Liver (tissue), 10 donors: ENCODE measurements at places on chromosomes 7 and 10. TPM values are rescaled to one million over a fixed set of nuclear protein-coding genes. Genes with fewer than 3 reads are reported as not detected.
A peak's percentile ranks its signal among the peaks of the same experiment; 100 is the strongest.

Gene PRPS1L1
- not detected for total RNA-seq

GRCh38 chr7:117048882-117049281, 95.6 kb downstream of the ST7 start:
- H3K27me3 ChIP-seq = no peaks in the 10 kb centered on the region
- H3K4me3 ChIP-seq = no peak overlapping the region
- H3K27ac ChIP-seq = no peak overlapping the region
- H3K36me3 ChIP-seq = no peaks in the 10 kb centered on the region
- peaks cover 4% of the 10 kb centered on the region for H3K4me1 ChIP-seq
- DNase-seq = no peak

Gene WEE2
- not detected for total RNA-seq

DNA sequence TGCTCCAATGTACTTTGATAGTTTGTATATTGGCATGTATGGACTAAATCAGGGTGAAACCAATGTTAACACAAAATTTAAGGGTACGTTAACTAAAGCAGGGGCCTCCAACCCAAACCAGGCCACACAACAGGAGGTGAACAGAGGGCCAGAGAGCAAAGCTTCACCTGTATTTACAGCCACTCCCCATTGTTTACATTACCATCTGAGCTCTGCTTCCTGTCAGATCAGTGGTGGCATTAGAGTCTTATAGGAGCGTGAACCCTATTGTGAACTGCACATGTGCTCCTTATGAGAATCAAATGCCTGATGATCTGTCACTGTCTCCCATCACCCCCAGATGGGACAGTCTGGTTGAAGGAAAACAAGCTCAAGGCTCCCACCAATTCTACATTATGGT, 62.0 kb upstream of the SCIN start:
- H3K27ac ChIP-seq = no peak overlapping the region
- no peaks in the 10 kb centered on the region for H3K36me3 ChIP-seq
- no peak for DNase-seq
- no peaks in the 10 kb centered on the region for H3K4me1 ChIP-seq

GRCh38 chr7:106057962-106058927, 53.9 kb downstream of the SYPL1 start:
- H3K27ac ChIP-seq = no peak overlapping the region
- no peak for DNase-seq
- H3K36me3 ChIP-seq = no peaks in the 10 kb centered on the region
- H3K4me1 ChIP-seq = no peaks in the 10 kb centered on the region
- no peak overlapping the region for H3K4me3 ChIP-seq

DNA sequence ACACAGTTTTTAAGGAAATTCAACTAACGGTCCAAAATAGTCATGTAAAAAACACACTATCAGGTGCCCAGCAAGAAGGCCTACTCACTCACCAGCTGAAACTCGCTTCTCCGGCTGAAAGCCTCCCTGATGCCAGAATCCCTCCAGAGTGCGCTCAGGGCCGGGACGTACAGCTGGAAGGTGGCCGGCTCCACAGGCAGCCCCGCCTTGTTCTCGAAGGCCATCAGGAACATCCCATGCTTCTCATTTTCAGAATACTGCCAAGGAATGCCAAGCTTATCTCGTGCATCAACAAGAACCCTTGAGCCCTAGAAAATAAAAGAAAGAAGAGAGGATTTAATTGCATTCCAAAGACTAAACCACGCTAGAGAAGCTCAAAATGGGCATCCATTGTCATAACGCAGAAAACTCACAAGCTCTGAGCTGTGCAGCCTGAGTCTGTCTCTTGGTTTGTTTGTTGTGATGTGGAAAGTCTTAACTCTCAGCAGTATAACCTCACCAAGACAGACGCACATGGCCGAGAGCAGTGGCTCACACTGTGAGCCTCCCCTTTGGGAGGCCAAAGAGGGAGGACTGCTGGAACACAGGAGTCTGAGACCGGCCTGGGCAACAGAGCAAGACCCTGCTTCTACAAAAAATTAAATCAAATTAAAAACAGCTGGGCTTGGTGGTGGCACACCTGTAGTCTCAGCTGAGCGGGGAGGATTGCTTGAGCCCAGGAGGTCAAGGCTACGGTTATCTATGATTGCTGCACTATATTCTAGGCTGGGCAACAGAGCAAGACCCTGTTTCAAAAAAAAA, 49.1 kb downstream of the GNA12 start:
- no peaks in the 10 kb centered on the region for H3K4me1 ChIP-seq
- DNase-seq = no peak
- H3K27me3 ChIP-seq = no peaks in the 10 kb centered on the region
- peaks cover 16% of the 10 kb centered on the region for H3K36me3 ChIP-seq

Gene GRID2IP
- total RNA-seq = 0.05 TPM

DNA sequence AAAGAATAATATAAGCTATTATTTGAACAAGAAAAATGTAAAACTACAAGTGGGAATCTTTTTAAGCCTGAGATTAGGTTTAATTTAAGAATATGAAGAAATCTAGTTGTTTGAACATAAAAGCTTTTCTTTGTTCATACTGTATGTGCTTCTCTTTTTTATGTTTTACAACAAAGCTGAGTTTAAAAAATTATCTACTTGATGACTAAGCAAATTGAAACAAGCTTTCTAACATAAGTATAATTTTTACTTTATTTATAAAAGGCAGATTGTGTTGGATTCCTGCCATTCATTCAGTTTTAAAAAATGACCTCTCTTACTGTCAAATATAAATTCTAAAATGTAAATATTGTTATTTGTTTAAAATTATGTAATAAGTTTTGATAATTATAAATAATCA, 958.2 kb downstream of the DNAJB9 start:
- no peak overlapping the region for H3K27ac ChIP-seq
- H3K27me3 ChIP-seq = no peaks in the 10 kb centered on the region
- no peaks in the 10 kb centered on the region for H3K36me3 ChIP-seq
- DNase-seq = no peak

GRCh38 chr10:36494371-36494770, 631.0 kb upstream of the ANKRD30A start:
- no peaks in the 10 kb centered on the region for H3K4me1 ChIP-seq
- H3K27ac ChIP-seq = no peak overlapping the region
- no peaks in the 10 kb centered on the region for H3K36me3 ChIP-seq
- H3K4me3 ChIP-seq = no peak overlapping the region

GRCh38 chr7:13802651-13803050, 186.8 kb downstream of the ETV1 start:
- no peaks in the 10 kb centered on the region for H3K27me3 ChIP-seq
- H3K36me3 ChIP-seq = no peaks in the 10 kb centered on the region
- H3K27ac ChIP-seq = no peak overlapping the region
- no peak overlapping the region for H3K4me3 ChIP-seq

- peak; percentile 52 for DNase-seq
- no peaks in the 10 kb centered on the region for H3K27me3 ChIP-seq
- peaks cover 10% of the 10 kb centered on the region for H3K36me3 ChIP-seq
- H3K27ac ChIP-seq = peak overlapping the region; percentile 25
Measured at GRCh38 chr10:89217057-89217990, 10.2 kb upstream of the CH25H start.

Gene STAG3
- total RNA-seq = 1.1 TPM

Gene ZNF425
- total RNA-seq = 0.84 TPM

GRCh38 chr10:119616882-119617570, 20.3 kb upstream of the TIAL1 start:
- H3K4me3 ChIP-seq = no peak overlapping the region
- H3K4me1 ChIP-seq = no peaks in the 10 kb centered on the region
- no peaks in the 10 kb centered on the region for H3K27me3 ChIP-seq
- H3K36me3 ChIP-seq = no peaks in the 10 kb centered on the region
- H3K27ac ChIP-seq = no peak overlapping the region
- no peak for DNase-seq

Gene CCDC7
- 3.3 TPM for total RNA-seq

GRCh38 chr10:133326745-133327650, 9.7 kb downstream of the CALY start:
- H3K27me3 ChIP-seq = peaks cover 17% of the 10 kb centered on the region
- H3K4me1 ChIP-seq = peaks cover 22% of the 10 kb centered on the region
- H3K36me3 ChIP-seq = no peaks in the 10 kb centered on the region
- no peak overlapping the region for H3K4me3 ChIP-seq
- no peak for DNase-seq
- H3K27ac ChIP-seq = no peak overlapping the region

- no peaks in the 10 kb centered on the region for H3K36me3 ChIP-seq
- DNase-seq = no peak
- H3K27me3 ChIP-seq = no peaks in the 10 kb centered on the region
- peaks cover 21% of the 10 kb centered on the region for H3K4me1 ChIP-seq
- no peak overlapping the region for H3K4me3 ChIP-seq
Measured at GRCh38 chr7:151825721-151826120, 51.2 kb downstream of the PRKAG2 start.

Gene COL13A1
- total RNA-seq = 0.17 TPM

DNA sequence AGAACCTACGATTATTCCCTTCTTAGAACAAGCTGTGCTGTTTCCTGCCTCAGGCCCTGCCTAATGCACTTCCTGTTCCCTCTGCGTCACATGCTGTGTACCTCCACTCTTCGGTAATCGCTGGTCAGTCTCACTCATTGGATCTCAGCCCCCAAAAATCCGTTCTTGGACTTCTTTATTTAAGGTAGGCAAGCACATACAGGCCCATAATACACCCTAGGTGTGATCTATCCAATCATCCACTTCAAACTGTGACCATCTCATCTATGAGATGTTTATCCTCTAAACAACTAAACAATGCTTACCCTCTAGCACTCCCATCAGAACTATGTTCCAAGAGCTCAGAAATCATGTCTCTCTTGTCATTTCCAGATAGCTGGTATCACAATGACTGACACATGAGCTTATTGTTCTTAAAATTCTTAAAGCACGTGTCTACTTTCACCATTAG, 83.9 kb downstream of the CADPS2 start:
- no peak overlapping the region for H3K27ac ChIP-seq
- no peak for DNase-seq
- H3K27me3 ChIP-seq = no peaks in the 10 kb centered on the region
- no peak overlapping the region for H3K4me3 ChIP-seq
- H3K36me3 ChIP-seq = no peaks in the 10 kb centered on the region
